ENCODE measurements at places on chromosomes 3 and 15.

DNA sequence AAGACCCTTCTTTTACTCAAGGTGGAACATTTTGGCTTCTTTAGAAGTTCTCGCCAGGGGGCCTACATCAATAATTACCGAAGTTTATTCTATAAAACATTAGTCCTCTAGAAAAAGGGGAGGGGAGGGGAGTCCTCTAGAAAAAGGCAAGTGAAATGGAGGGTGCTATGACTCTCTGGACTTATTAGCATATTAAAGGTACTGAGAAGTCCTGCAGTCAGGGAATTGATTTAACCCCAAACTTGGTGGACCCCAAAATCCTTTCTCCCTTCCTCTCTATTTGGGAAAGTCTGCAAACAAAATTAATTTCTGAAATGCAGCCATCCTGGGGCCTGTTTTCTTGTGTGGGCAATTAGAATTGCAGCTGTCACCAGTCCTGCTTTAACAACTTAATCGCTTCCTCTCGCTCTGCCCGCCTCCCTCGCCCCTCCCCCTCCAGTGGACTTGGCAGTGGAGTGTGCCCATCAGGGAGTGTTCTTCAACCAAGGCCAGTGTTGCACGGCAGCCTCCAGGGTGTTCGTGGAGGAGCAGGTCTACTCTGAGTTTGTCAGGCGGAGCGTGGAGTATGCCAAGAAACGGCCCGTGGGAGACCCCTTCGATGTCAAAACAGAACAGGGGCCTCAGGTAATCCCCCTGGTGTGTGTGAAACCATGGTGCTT lies 18.9 kb upstream of the LRRK1 start:
- no peak for DNase-seq

DNA sequence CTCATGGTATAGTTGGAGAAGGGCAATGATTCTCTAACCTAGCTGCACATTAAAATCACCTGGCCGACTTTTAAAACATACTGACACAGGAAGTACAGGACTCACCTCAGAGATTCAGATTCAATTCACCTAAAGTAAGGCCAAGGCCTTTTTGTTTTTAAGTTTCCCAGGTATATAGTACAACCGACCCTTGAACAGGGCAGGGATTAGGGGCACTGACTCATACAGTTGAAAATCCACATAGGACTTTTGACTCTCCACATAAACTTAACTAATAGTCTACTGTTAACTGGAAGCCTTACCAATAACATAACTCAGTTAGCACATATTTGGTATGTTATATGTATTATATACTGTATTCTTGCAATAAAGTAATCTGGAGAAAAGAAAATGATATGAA lies 129.5 kb upstream of the ABI3BP start:
- DNase-seq, result no peak

- DNase-seq, result no peak
These were observed 76.0 kb downstream of the P2RY1 start for GRCh38 chr3:152910966-152911365.

- no peak for DNase-seq
These were observed at the start of gene THPO for GRCh38 chr3:184377882-184378445. TSS of gene THPO (minus strand) at chr3:184378207. CDS start at chr3:184376259, 1,948 bp downstream.

All from activated CD4-positive, alpha-beta T cell treated with anti-CD3 and anti-CD28 coated beads, Interleukin-2, amount 50 U/mL, for 48 hours (primary cell).